Uterine smooth muscle cell (primary cell): ENCODE measurements at places on chromosomes 16 and 17. TPM values are rescaled to one million over a fixed set of nuclear protein-coding genes. Genes with fewer than 3 reads are reported as not detected.

SLC2A4 gene
- under 0.01 TPM in 2 replicates for total RNA-seq

PIRT gene
- total RNA-seq, result not detected in 2 replicates

RAB26 gene
- total RNA-seq, result 1.1 and 1.4 TPM in 2 replicates

PRM3 gene
- not detected in 2 replicates for total RNA-seq

ACE gene
- 4.6 and 7.6 TPM in 2 replicates for total RNA-seq

WNT9B gene
- not detected in 2 replicates for total RNA-seq

PLEKHG4 gene
- 21.5 and 25.0 TPM in 2 replicates for total RNA-seq

PLCD3 gene
- total RNA-seq, result 21.0 and 23.0 TPM in 2 replicates

OR1A1 gene
- not detected in 2 replicates for total RNA-seq

DNAH2 gene
- 0.22 and 0.37 TPM in 2 replicates for total RNA-seq

ZMYND15 gene
- total RNA-seq, result not detected in 2 replicates

C17orf58 gene
- 14.2 and 14.8 TPM in 2 replicates for total RNA-seq

TVP23B gene
- total RNA-seq, result 99.5 and 131 TPM in 2 replicates

CACNA1H gene
- 22.6 and 57.2 TPM in 2 replicates for total RNA-seq

PLK1 gene
- total RNA-seq, result 16.6 and 49.4 TPM in 2 replicates

ALOX12 gene
- total RNA-seq, result 0.75 TPM in 1 of 2 replicates, not detected in the other

ZACN gene
- total RNA-seq, result 0.12 TPM in 1 of 2 replicates, not detected in the other

PCTP gene
- 13.1 and 17.0 TPM in 2 replicates for total RNA-seq

PLD2 gene
- total RNA-seq, result 10.5 and 16.7 TPM in 2 replicates

MT1M gene
- total RNA-seq, result 0.50 and 1.8 TPM in 2 replicates

USH1G gene
- total RNA-seq, result under 0.01 TPM in 1 of 2 replicates, not detected in the other

RNF112 gene
- total RNA-seq, result 1.5 and 2.1 TPM in 2 replicates

NPIPA7 gene
- 0.75 and 1.2 TPM in 2 replicates for total RNA-seq

FAM171A2 gene
- total RNA-seq, result 1.8 and 4.0 TPM in 2 replicates

SLC5A11 gene
- total RNA-seq, result under 0.01 TPM in 1 of 2 replicates, not detected in the other

KRTAP9-2 gene
- not detected in 2 replicates for total RNA-seq

CFAP97D1 gene
- total RNA-seq, result under 0.01 TPM in 1 of 2 replicates, not detected in the other

XYLT1 gene
- total RNA-seq, result 17.0 and 22.7 TPM in 2 replicates

NXN gene
- total RNA-seq, result 25.2 and 50.4 TPM in 2 replicates

CDH13 gene
- total RNA-seq, result 107 and 133 TPM in 2 replicates

CD300LB gene
- not detected in 2 replicates for total RNA-seq

KRTAP9-4 gene
- total RNA-seq, result not detected in 2 replicates

LDHD gene
- total RNA-seq, result 0.44 and 2.1 TPM in 2 replicates

GDE1 gene
- total RNA-seq, result 42.9 and 44.5 TPM in 2 replicates
